ENCODE measurements at places on chromosomes 1 and 21.

- peak; percentile 45 for DNase-seq
These were observed 56.2 kb upstream of the RASAL2 start for GRCh38 chr1:178037510-178038253.

DNA sequence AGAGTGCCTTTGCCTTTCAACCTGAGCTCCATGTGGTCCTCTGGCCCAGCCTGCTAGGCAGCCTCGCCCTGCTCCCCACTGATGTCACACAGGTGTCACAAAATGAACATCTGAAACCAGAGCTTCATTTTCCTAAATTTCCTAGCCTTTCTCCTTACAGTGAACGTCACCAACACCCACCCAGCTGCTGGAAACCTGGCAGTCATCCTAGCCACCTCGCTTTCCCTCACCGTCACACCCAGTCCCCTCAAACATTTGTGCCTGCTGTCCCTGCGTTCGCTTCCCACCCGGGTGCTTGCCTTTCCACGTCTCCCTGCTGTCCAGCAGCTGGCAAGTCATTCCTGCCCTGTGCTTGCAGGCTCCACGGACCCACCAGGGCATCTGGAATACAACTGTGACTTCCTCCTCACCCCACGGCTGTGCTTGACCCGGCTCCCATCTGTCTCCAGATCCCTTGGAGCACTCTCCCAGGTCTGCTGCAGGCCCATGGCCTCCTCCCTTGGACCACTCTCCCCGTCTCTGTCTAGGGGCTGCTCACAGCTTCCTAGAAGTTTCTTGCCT lies 23.5 kb downstream of the ADARB1 start:
- DNase-seq, result no peak

DNA sequence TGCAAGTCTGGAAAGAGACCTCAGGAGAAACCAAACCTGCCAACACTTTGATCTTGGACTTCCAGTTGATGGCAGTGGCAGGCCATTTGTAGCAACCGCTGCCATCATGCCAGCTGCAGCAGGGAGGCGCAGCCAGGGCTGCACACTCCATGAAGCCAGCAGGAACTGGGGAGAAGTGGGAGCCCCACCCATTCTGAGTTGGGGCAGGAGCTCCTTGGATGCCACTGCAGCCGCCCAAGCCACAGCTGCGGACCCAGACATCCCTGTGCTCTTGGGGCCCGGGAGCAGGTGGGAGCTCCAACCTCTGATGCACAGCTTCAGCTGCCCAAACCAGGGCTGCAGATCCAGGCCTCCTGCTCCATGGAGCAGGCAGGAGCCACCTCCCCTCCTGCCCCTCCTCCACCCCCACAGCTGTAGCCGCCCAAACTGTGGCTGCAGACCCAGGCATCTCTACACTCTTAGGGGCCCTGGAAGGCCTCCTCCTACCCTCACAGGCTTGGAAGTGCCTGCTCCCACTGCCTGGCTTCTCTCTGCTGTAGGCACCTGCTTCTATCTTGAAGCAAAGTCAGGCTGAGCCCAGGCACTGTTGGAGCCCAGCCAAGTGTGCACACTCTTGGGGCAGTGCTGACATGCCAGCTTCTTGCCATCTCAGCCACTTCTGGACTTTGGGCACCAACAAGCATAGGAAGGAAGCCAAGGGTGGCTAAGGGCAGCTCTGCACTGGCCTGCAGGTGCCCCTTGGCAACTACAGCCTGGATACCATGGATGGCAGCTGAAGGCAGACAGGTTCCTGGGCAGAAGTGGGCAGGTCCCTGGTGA lies 20.0 kb upstream of the DISP1 start:
- DNase-seq, result no peak

- no peak for DNase-seq
These were observed 10.2 kb upstream of the TOMM20 start for GRCh38 chr1:235138821-235139220.

GRCh38 chr21:41208376-41208763 lies 40.4 kb downstream of the BACE2 start:
- DNase-seq, result no peak

GRCh38 chr1:101732261-101732660 lies 264.5 kb downstream of the OLFM3 start:
- DNase-seq, result no peak

- peak; percentile 58 for DNase-seq
These were observed 70.7 kb downstream of the SPATA46 start for GRCh38 chr1:162305969-162306368.

DNA sequence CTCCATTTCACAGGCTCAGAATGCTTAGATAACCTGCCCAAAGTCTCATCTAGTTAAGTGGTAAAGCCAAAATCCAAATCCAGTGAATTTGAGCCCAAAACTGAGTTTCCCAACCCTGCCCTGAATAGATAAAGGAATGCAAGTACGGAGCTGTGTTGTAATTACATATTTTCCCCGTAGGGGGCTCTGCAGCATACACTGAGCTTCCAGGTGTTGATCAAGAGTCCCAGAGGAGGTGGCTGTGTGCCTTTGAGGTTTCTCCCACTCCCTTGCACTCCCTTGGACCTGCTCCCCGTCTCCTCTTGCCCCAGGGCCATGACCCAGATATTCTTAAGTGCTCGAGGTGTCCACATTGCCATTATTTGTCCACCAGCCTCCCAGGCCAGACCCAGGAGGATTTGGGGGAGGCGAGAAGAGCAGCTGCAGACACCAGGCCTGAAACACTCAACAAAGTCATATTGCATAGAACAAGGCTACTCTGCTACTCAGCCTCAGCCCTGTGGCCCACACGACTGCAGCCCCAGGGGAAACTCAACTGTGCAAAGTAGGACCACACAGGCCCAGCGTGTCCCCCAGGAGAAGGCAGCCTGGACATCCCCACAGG lies 18.4 kb upstream of the LY9 start:
- DNase-seq, result peak; percentile 56

- DNase-seq, result no peak
These were observed 40.4 kb downstream of the ATP6V1G3 start for GRCh38 chr1:198500096-198500495.

GRCh38 chr1:171738911-171739310 lies 3.0 kb downstream of the VAMP4 start:
- DNase-seq, result no peak

- DNase-seq, result peak; percentile 59
These were observed 23.5 kb upstream of the LRRC47 start for GRCh38 chr1:3819771-3820200.

- no peak for DNase-seq
These were observed 6.2 kb upstream of the HIPK1 start for GRCh38 chr1:113922957-113923356.

DNA sequence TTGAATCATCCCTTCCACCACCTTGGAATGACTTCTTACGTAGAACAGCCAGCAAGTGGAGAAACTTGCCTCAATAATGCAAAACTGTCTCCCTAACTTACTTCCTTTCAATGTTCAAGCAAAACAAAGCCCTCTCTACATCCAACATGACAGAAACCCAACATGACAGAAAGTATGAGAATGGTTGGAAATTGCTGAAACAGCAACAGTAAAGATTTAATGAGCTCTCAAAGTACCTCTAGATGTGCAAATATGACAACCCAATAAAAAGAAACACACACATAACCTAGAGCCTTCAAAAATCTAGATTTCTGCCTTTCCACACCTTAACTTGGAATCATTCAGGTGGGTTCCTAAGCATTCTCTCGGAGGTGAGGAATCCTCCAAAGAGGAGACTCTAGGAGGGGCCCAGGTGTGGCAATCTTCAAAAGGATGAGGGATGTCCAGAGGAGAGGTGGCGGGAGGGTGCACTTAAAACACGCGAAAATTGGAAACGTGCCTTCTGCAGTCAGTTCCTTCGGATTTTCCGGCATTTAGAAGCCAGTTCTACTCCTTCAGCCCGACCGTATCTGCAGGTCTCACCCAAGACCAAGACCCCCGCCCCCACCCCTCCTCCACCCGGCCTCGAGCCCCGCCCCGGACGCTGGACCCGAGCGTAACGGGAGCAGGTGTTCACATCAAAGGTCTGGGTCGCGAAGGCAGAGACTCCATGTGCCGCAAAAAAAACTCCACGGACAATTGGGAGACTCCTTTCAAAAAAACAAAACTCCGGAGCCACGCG lies 996 bp upstream of the MGST3 start:
- no peak for DNase-seq

DNA sequence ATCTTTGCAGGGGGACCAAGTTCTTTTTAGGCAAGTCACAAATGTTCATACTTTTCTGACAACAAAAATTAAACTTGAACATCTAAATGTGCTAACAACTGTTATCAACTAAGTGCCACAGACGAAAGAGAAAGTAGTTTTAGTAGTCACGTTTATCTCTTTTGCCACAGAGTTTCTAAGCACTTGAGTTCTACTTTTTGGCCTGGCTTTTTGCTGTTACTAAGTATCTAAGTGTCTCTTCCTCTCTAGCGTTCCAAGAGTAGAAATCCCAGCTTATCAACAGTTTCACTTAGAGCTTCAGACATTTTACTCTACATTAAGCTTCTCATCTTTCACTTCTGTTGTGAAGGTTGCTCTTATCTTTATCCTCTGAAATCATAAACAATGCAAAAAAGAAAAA lies 34.2 kb downstream of the GATAD2B start:
- no peak for DNase-seq

GRCh38 chr1:6911974-6912373 lies 126.7 kb downstream of the CAMTA1 start:
- DNase-seq, result no peak

- peak; percentile 16 for DNase-seq
These were observed 106.7 kb downstream of the RNF220 start for GRCh38 chr1:44511769-44512168.

DNA sequence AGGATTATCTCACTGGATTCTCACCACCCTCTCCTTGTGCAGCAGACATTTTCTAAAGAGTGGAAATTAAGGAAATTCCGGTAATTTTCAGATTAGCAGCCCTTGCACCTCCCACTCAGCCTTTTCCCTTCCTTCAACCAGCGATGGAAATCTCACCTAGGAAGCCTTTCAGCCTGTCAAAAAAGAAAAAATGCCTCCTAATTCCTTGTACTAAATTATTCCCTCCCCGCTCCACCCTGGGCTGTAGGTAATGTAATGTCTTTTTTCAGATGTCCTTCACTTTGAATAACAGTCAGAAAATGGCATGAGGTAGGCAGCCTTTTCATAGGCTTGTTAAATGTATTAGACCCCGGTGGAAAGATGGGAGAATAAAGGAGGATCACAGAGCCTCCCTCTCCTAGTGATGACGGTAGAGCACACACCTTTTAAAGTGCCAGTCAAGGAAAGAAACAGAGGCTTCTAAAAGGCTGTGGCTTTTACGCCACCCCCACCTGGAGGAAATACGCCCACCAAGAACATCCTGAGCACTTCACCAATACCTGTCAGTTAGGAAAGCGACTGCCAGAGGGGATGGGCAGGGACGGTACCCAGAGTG lies 62.8 kb upstream of the NEK2 start:
- DNase-seq, result no peak

GRCh38 chr1:216563087-216563486 lies 139.8 kb upstream of the USH2A start:
- DNase-seq, result no peak

DNA sequence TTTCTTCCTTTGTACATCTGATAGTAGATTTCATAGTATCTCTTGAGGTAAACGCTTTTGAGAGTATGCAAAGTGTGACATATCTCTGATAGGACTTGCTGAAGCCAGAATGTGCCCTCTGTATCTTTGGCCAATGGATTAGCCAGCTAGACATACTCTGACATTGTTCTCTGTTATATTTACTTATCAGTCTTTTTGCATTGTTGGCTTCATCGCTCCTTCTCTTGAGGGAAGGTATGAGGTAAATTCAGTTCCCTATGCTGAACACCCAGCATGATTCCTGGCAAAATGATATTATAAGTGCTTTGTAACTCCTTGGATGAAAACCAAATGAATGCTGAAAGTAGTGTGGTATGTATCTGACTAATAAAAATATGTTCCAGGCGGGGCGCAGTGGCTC lies 163.2 kb upstream of the CACYBP start:
- no peak for DNase-seq

GRCh38 chr1:48999321-48999720 lies 222.6 kb upstream of the BEND5 start:
- no peak for DNase-seq

GRCh38 chr1:237779356-237779755 lies 111.4 kb downstream of the ZP4 start:
- DNase-seq, result peak; percentile 5

GRCh38 chr1:105664495-105664894 lies 1392.0 kb upstream of the PRMT6 start:
- peak; percentile 29 for DNase-seq

DNA sequence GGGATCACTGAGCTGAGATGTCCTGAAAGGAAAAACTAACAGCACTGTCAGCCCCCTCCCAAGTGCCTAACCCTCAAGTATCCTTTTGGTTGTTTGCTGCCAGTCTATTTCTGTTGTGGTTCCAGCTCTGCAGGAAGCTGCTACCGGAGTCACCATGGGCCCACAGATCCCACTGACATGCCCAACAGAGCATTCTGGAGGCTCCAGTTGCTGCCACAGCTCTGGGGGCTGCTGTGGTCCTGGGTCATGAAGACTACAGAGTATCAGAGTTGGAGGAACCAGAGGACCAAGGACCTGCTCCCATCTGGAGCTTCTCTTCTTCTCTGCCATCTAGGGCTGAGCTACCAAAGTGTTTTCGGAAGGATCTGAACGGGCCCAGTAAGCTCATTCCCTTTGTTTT lies 910 bp downstream of the LCE3A start:
- no peak for DNase-seq

DNA sequence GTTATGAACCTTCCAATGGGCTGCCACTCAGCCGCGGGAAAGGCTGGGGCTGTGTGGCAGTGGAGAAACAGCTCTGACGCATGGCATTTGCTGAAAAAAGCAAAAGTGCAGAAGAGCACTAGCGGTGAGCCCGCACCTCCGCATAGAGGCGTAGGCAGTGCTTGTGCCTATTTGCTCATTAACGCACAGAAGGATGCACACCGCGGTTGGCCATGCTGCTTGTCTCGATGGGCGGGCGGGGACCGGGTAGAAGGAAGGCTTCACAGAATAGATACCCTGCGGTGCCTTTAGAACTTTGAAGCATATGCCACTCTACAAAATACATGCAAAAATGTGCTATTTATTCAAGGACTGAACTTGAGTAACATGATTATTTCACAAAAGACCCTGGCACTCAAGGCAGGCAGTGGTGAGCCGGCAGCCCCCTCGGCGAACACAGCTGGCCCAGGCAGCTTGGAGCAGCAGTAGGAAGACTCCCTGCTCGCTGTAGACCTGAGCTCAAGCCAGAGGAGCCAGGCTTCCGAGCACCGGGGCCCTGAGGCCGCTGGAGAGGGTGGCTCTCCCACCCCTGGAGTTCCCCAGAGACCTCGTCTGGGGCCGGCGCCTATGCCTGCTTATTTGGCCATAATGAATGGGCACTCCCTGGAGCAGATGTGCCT lies 71.5 kb downstream of the SIK1 start:
- DNase-seq, result no peak

DNA sequence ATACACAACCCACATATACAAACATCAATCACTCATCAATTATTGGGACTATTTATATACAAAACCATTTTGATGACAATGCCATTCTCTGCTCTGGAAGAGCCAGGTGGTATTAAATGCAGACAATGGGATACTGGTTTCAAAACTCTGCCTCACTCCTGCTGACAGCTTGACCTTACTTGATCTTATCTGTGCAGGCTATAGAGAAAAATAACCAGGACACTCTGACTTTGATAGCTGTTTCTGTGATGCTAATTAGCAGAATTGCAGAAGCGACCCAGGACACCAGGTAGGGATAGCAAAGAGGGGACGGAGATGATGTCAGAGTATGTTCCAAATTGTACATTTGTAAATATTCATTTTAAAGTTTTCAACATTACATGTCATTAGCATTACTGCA lies 89.5 kb downstream of the OLFM3 start:
- no peak for DNase-seq
